ENCODE measurements at places on chromosomes 6 and 20.

DNA sequence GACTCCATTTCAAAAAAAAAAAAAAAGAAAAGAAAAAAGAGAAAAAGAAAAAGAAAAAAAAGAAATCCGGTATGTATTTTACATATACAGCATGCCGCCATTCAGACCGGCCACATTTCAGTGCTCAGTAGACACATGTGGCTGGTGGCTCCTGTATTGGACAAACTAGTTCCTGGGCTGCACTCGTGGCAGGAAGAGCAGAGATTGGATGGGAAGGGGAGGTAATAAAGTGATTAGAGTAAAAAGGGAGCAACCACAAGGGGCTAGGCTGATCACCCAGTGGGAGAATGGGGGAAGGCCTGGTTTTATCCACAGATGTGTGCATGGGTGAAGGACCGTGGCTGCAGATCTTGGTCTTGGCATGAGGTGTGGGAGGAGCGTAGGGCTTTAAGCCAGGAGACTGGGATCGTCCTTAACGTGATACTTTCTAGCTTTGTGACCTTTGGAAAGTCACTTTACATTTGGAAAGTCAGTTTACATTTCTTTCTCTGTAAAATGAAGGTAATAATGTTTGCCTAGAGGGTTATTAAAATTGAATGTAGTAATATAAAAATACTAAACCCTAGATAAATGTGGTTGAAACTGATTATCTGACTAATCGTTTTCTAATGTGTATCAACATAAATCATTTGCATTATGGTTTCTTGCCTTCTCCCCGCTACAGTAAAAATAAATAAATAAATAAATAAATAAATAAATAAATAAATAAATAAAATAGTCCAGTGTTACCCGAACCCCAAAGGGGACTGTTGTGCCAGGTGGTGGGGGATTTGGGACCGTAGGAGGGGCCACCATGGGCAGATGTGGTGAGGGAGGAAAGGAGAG is 869 bp upstream of the TRIM15 start:
- DNase-seq: no peak

GRCh38 chr20:32637738-32638137 is 36.0 kb downstream of the C20orf203 start:
- no peak for DNase-seq

- no peak for DNase-seq
Observed at GRCh38 chr6:162821102-162821501, 93.3 kb downstream of the PACRG start.

DNA sequence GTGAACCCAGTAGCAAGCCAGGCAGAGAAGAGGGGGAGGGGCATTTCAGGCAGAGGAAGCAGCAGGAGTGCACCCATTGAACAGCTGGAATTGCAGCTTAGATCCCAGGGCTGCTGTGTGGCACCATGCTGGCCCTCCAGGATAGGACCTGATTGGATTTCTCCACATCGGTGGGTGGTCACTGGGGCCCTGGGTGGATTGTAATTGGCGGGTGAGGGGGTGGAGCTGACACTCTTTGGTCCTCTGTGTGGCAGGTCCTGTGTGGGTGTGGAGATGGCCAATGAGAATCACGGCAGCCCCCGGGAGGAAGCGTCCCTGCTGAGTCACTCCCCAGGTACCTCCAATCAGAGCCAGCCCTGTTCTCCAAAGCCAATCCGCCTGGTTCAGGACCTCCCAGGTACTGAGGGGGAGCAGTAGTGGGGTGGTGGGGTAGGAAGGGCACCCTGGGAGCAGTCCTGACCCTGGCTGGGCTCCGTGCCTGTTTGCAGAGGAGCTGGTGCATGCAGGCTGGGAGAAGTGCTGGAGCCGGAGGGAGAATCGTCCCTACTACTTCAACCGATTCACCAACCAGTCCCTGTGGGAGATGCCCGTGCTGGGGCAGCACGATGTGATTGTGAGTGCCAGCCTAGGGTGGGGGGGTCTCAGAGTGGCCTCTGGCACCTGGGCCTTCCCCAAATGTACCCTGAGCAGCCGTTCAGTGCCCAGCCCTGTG is 4.4 kb downstream of the PCIF1 start:
- DNase-seq: no peak

- DNase-seq: no peak
Observed at GRCh38 chr6:6712449-6713403, 124.2 kb downstream of the LY86 start.

GRCh38 chr6:113774127-113774825 is 82.9 kb upstream of the MARCKS start:
- DNase-seq: no peak

DNA sequence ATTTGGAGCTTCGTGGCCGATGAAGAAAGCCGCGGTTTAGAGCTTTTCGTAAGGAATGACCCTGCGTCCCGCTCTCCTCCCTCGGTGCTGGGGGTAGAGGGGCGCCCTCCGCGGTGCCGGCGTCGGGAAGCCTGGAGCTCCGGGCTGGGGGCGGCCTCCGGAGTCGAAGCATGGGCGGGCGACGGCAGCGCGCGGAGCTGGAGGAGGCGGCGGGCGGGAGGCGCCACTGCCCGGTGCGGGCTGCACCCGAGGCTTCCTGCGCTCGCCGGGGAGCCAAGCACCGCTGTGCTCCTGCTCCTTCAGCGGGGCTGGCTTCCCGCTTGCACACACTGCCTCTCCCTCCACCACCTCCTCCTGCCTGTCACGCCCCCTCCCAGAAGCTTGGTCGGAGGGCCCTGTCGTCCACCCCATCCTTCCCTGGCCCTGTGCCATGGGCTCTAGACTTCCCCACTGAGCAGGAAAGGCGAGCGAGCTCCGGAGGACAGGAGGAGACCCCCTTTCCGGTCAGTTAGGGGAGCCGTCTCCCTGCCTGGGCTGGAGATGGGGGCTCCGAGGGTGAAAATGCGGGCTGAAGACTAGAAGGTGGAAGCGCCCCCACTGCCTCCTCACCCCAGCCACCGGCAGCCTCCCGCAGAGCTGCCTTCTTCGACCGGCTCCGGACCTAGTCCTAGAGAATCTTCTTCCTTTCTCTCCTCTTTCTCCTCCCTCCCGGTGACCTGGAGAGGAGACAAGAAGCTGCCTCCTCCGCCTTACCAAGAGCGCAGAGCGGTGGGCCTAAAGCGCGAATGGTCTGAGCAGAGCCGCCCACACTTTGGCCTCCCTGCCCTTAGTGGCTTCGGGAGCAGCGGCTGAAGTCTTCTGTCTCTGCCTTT is 1.8 kb downstream of the CDH4 start:
- DNase-seq: no peak

GRCh38 chr6:132511210-132511830 is 1.6 kb downstream of the STX7 start:
- no peak for DNase-seq

DNA sequence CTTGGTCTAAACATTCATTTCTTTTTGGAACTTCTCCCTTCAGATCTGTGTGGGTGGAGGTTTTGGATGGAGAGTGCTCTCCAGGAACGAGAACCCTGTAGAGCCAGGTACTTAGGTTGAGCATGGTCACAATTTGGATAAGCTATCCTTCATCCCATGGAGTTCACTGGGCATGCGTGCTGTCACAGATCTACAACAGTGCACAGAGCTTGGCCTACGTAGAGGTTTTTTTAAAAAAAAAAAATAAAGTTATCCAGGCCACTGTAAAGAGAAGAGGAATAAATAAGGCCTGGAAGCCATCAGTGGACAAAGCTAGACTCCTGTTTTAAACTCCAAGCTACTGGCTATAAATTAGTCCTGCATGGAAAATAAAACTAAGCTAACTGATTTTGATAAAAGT is 165.6 kb downstream of the SLC24A3 start:
- DNase-seq: no peak

DNA sequence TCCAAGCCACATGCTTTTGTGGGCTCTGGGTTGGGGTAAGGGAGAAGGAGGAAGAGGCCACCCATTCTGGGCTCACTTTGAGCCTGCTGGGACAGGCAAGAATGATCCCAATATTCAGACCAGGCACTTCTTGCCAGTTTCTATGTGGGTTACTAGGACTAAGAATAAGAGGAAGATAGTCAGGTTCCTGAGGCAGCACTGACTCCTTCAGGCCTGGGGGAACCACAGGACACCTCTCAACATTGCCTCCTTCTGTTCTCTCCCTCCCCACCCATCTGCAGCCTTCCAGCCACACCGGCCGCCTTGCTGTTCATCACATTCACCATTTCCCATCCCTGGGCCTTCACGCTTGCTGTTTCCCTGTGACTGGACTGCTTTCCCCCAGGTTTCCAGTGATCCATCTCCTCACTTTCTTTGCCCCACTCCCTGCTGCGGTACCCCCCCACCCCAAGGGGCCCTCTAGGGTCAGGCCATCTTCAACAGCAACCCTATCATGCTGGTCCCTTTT is 69.2 kb upstream of the SIRPA start:
- DNase-seq: no peak

GRCh38 chr6:37029249-37029971 is 24.0 kb downstream of the FGD2 start:
- DNase-seq: no peak

DNA sequence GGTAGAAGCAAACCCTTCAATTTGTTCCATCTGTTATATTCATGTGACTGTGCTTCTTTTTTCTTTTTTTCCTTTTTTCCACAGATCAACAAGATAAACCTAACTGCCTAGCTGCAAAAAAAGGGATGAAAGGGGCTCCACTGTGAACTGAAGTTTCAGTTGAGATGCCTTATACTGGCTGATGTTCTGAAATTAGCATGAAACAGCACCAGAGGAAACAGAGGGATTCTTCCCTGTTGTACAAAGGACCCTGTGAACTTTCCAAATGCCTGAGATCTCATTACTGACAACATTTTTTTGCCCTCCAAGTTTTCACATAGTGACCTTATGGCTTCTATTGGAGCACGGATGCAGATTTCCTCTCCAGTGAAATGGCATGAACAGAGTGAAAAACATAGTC is 302.7 kb upstream of the TFAP2D start:
- no peak for DNase-seq
